ENCODE measurements at places on chromosomes 4 and X.

GRCh38 chr4:87542734-87543312 is 13.6 kb upstream of the SPARCL1 start:
- DNase-seq = no peak

GRCh38 chrX:24023972-24024669 is 2.9 kb downstream of the KLHL15 start:
- DNase-seq = no peak

DNA sequence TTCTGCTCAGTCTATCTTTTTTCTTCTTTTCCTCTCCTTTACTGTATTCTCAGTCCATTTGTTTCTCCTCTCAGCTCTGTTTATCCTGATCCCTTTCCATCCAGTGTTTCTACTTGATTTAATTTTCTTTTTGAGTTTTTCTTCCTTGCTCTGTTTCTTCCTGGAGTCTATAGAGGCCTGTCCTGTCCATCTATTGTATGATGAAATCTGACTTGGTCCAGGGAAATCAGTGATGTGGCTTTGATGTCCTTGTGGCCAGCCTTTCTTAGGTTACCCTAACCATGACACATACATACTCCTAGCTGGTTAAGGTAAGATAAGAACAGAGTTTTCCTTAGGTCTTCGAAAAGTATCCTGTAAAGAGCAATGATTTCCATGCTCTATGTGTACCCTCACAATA is 89.3 kb upstream of the LNX1 start:
- DNase-seq = no peak

DNA sequence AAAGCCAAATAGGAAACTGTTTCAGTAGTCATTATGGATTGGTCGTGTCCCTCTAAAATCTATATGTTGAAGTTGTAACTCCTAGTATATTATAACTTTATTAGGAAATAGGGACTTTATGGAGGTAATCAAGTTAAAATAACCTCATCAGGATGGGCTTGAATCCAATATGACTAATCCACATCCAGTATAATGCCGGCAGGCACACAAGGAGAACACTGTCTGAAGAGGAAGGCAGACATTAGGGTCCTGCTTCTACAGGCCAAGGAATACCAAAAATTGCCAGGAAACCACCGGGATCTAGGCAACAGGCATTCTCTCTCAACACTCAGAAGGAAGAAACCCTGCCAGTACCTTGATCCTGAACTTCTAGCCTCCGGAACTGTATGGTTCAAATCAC is 130.3 kb downstream of the ATP10D start:
- DNase-seq = no peak

GRCh38 chr4:158914218-158914617 is 145.4 kb downstream of the FNIP2 start:
- DNase-seq = no peak

DNA sequence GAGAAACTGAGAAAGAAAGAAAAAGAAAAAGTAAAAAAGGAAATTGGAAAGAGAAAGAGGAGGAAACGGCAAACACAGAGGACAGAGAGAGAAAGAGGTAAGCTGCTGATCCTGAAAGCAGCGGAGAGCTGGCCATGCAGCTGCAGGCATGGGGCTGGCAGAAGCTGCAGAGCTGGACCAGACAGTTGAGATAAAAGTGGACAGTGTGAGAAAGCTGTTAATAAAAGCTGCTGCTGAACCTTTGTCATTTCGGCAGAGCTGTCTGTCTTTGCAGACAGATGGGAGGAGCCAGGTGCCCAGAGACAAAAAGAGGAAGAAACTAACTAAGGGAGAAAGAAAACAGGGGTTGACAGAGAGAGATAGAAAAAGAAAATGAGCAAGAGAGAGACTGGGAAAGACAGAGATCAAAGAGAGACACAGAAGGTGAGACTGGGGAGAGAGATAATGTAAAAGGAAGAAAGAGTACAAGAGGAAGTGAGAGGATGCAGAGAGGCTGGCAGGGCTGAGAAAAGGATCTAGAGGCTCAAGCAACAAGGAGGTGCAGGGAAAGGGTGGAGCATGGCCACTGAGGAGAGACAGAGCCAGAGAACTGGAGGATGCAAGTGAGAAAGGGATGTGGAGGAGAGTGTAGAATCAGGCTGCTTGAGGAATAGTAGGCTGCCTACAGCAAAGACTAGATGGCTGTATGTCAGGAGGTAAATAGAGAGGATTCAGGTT is 376.8 kb upstream of the FGF16 start:
- no peak for DNase-seq

DNA sequence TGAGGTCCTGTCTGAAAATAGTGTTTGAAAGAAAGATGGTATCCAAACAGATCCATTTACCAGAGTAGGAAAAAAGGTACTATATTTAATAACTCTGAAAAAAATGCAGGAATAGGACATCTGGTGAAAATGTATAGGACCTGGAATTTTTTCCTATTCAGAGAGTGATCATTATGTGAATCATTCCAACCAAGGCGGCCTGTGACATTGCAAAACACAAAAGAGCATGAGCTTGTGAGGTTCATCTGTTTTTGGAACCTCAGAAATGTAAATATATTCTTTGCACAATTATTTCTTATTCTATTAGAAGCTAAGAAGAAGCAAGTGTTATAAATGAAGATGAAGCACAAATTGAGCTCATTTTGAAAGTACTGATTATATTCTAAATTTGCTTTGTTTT is 2.0 kb downstream of the C4orf51 start:
- no peak for DNase-seq

- no peak for DNase-seq
Observed at GRCh38 chr4:14225688-14226207, 598.2 kb upstream of the BOD1L1 start.

DNA sequence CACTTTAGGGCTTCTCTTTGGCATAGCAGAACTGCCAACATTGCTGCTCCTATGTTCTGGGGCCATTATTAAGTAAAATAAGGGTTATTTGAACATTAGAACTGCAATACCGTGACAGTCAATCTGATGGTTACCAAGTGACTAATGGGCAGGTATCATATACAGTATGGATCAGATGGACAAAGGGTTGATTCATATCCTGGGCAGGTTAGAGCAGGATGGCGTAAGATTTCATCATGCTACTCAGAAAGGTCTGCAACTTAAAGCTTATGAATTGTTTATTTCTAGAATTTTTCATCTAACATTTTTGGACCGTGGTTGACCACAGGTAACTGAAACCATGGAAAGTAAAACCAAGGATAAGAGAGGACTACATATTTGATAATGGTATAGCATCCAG is 40.9 kb downstream of the BRCC3 start:
- no peak for DNase-seq

DNA sequence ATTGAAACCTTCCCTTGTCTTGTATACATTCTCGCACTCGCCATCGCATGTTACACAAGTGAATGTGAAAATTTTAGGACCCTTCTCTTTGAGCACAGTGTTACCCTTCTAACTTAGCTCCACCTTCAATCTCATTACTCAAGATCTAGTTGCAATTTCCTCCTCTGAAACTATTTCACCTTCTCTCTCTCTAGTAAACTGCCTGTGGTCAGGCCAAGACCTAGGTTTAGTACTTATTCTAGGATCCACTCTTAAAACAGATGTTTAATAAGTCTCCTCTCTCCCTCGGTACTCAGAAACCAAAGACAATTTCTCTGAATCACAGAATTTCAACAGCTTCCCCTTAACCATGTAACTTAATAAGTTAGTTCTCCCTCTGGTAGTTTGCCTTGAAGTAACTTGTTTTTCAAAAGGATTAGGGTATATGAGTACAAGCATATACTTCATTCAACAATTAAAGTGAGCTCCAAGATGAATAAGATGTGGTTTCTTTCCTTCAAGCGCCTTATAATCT is 156.0 kb downstream of the SH3KBP1 start:
- no peak for DNase-seq

DNA sequence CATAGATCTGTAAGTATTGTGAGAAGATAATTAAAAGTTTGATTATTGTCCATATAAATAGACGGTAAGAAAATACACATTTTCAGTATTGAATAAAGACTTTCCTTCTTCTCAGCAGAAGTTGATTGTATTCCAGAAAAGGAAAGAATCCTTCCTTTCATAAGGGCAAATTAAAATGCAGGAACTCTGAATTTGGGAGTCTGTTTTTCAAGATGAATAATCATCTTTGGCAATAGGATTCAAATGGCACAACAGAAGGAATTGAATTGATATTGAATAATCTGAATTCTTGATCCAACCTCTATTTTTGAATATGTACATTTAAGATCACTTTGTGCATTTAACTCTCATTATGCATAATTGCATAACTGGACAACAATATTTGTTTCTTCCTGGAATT is 149.3 kb downstream of the DMD start:
- DNase-seq = no peak

GRCh38 chr4:149927514-149927913 is 111.9 kb upstream of the IQCM start:
- no peak for DNase-seq

DNA sequence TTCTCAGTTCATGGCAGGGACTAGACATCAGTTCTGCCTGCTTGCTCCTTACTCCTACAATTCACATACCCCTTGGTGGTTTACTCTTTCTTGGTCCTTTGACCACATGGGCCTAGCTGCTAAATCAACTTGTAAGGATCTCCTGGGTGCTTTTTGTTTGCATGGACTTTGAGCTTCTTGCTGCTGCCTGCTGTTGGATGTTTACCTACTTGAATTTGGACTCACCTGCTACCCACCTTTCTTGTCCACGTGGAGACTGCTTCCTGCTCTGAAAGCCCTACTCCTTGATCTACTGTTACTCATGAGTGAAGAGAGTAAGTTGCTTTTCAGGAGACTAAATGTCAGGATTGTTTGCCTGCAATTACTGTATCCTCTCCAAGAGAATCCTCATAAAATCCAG is 15.2 kb upstream of the ARHGAP24 start:
- DNase-seq = no peak

- no peak for DNase-seq
Observed at GRCh38 chr4:47733302-47734175, 104.3 kb downstream of the CORIN start.

- DNase-seq = no peak
Observed at GRCh38 chr4:135267148-135267865, 1065.7 kb upstream of the PABPC4L start.

DNA sequence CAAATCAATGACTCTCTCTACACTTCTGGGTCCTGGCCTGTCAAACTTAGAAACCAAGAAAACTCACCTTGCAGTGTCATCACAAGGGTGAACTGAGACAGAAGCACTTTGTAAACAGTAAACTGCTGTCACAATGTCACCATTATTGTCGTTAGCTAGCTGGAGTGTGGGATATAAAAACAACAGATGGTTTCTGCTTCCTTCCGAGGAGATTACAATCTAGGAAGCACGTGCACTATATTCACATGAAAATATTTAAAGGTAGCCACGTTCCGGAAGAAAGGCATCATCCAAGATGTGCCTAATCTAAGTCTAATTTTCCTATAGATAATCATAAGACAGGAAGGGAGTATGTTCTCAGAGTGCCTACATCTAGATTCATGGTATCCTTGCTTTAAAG is 64.7 kb upstream of the ACSL1 start:
- DNase-seq = no peak

DNA sequence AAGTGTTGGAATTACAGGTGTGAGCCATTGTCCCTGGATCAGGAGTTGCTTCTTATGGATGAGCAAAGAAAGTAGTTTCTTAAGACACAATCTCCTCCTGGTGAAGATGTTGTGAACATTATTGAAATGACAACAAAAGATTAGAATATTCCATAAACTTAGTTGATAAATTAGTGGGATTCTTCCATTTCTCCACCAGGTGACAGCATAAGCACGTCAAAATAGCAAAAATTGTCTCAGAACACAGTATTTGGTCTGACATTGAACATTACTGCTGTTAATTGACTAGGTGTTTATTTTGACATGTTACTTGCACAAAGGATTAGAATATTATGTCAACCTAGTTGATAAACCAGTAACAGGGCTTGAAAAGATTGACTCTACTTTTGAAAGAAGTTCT is 21.6 kb downstream of the CLDN34 start:
- DNase-seq = no peak

DNA sequence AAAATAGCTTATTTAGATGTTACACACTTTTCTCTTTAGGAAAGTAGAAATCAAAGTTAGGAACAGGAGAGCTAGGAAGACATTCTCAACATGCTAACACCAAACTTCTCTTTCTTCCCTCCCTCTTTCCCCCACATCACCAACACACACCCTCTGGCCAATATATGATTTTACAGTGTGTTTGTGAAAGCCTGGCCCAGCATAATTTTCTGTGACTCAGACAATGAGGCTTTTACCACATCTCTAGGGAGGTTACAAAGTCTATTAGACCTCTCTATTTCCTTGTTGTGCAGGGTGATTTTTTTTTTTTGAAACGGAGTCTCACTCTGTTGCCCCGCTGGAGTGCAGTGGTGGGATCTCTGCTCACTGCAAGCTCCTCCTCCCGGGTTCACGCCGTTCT is 189.9 kb downstream of the AASDH start:
- DNase-seq = no peak

- DNase-seq = no peak
Observed at GRCh38 chr4:80101071-80101791, 28.2 kb upstream of the ANTXR2 start.

DNA sequence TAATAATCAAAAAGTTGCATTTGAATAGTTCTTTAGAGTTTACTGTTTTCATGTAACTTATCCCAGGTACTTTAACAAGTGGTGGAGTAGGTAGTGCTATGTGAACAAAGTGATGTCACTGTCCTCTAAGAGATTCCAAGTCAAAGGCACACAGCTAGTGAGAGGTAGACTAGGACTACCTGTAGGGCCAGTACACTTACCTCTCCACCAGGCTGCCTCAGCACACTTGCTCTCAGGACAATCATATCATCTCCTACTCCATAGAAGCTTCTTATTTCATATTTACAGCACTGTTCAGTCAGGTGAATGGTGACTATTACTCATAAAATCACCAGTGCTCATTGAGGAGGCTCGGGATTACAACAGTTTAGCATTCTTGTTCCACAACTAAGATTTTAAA is 173.0 kb upstream of the EMCN start:
- no peak for DNase-seq

- no peak for DNase-seq
Observed at GRCh38 chrX:47707031-47707780, 48.2 kb upstream of the UXT start.

DNA sequence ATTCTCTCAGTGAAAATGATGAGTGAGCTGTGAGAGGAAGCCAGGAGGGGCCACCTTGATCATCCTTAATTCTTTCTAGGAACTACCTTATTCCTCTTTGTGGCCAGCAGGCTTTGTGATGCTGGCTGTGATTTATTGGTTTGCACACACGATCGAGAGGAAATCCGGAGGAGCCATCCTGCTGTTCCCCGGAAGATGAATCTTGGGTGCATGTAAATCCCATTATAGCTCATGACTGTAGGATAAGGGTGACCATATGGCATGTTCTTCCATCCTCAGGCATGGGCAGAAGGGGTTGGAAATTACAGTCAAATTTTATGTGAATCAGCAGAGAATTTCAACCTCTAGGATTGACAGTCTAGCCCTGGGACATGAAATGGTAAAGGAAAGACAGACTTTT is 254.5 kb downstream of the UNC5C start:
- no peak for DNase-seq

DNA sequence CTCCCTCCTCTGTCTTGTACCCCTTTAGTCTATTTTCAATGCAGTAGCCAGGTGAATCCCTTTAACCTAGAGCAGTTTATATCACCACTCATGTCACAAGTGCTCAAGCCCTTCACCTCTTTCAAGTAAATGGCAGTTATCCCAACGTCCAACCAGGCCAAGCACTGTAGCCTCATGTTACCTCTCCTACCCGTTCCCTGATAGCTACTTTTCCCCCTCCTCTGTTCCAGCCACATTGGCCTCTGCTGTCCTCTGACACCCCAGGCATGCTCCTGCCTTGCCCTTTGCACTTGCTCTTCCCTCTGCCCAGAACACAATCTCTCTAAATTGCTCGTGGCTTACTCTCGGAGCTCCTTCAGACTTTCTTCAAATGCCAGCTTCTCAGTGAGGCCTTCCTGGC is 15.2 kb downstream of the GUCY1B1 start:
- DNase-seq = no peak

- no peak for DNase-seq
Observed at GRCh38 chr4:133424605-133425004, 275.5 kb downstream of the PCDH10 start.

Data from cortex of kidney (tissue), 1 donor.